Mesothelial cell of epicardium (in vitro differentiated cells): ENCODE measurements at places on chromosomes 7 and 10. TPM values are rescaled to one million over a fixed set of nuclear protein-coding genes. Genes with fewer than 3 reads are reported as not detected.

DNA sequence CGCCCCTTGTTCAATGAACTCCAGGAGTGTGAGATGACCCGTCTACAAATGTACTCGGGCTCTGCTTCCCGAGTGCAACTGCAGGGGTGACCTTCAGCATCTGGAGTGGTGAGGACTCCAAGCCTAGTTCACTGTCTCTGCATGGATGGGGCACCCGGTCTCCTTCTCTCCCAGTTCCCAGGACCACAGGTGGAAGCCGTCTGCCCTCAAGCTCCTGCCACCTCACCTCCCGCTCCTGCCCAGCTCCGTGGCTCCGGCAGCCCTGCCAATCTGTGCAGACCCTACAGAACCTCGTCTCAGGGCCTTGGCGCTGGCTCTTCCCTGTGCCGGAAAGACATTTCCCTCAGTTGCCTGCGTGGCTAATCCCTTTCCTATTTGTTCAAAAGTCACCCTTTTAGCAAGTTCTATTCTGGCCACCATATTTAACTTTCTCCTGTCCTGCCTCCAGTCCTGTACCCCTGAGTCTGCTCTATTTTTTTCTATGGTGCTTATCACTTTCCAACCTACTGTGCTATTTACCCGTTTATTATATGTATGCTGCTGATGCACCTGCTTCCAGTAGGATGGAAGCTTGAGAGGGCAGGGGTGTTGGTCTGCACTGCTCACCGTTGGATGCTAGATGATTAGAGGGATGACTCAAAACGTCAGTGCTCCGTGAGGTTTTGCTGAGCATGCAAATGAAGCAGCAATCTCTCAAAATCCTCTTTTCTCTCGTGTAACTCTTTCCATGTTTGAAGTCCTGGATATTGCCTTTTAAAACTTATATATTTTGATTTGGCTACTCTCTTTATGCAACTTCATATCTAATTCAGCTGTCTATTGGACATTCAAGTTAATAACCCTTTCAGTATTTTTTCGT, 641.4 kb downstream of the ACTR3B start:
- H3K27me3 ChIP-seq, result no peaks in the 10 kb centered on the region
- no peak for DNase-seq
- no peaks in the 10 kb centered on the region for H3K4me1 ChIP-seq
- no peak overlapping the region for H3K4me3 ChIP-seq

DNA sequence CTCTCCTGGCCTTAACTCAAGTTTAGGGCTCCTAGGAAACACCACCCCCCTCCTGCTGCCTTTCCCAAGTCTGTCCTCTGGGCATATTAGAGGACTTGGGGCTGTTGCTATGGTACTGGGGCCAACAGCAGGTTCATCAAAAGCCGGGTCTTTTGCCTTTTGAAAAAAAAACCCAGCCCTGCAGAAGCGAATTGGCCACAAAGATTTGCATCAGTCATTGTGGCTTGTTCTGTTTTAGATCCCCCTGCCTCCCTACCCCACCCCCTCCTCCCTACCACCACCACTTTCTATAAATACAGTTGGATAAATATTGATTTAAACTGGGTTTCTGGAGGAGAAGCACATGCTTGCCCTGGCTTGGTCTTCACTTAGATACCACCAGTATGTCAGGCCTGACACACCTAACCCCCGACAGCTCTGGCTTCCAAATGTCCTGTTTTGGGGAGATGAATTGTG, 7.0 kb downstream of the MXI1 start:
- no peaks in the 10 kb centered on the region for H3K27me3 ChIP-seq
- no peak overlapping the region for H3K4me3 ChIP-seq
- H3K36me3 ChIP-seq, result peaks cover 1% of the 10 kb centered on the region
- peaks cover 21% of the 10 kb centered on the region for H3K4me1 ChIP-seq
- H3K27ac ChIP-seq, result no peak overlapping the region
- no peak for DNase-seq

DNA sequence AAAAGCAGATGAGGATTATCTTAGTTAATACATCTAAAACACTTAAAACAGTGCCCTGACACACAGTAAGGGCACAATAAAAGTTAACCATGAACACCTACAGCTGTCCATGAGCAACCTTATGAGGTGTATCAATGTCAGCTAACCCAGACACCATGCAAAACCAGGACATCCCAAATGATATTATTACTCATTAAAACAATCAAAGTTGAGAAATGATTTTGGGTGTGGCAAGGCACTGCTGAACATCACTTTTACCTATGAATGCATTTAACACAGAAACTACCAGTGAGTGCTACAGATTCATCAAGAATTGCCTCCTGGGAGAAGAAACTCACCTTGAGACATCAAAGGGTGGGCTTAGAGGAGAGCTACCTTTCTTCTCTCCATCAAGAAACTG, 18.3 kb downstream of the IRF5 start:
- no peak for DNase-seq
- H3K27me3 ChIP-seq, result no peaks in the 10 kb centered on the region
- peaks cover 5% of the 10 kb centered on the region for H3K4me1 ChIP-seq

GRCh38 chr10:71262027-71262426, 49.7 kb downstream of the UNC5B start:
- H3K4me3 ChIP-seq, result no peak overlapping the region
- H3K27me3 ChIP-seq, result no peaks in the 10 kb centered on the region

- H3K27ac ChIP-seq, result no peak overlapping the region
- H3K36me3 ChIP-seq, result no peaks in the 10 kb centered on the region
- peaks cover 5% of the 10 kb centered on the region for H3K4me1 ChIP-seq
- H3K4me3 ChIP-seq, result no peak overlapping the region
- no peaks in the 10 kb centered on the region for H3K27me3 ChIP-seq
These were observed 235.1 kb upstream of the CELF2 start for GRCh38 chr10:10782603-10783002.

DNA sequence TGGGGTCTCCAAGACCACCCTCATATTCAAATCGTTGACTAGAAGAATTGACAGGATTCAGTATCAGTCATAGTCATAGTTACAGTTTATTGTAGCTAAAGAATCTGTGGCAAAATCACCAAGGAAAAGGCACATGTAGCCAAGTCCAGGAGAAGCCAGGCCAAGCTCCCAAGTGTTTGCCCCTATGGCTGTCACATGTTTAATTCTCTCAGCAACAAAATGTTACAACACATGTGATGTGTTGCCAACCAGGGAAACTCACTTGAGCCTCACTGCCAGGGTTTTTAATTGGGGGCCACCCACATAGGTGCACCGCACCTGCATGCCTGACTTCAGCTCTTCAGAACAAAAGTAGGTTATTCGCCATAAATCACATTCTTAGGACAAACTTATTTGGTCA, 1030.9 kb upstream of the CELF2 start:
- DNase-seq, result no peak
- H3K4me3 ChIP-seq, result no peak overlapping the region
- H3K36me3 ChIP-seq, result no peaks in the 10 kb centered on the region
- H3K27me3 ChIP-seq, result no peaks in the 10 kb centered on the region
- peaks cover 8% of the 10 kb centered on the region for H3K4me1 ChIP-seq

GRCh38 chr7:593324-594115, 73.9 kb upstream of the PDGFA start:
- DNase-seq, result no peak
- peaks cover 25% of the 10 kb centered on the region for H3K4me1 ChIP-seq
- no peaks in the 10 kb centered on the region for H3K27me3 ChIP-seq
- no peak overlapping the region for H3K4me3 ChIP-seq

DNA sequence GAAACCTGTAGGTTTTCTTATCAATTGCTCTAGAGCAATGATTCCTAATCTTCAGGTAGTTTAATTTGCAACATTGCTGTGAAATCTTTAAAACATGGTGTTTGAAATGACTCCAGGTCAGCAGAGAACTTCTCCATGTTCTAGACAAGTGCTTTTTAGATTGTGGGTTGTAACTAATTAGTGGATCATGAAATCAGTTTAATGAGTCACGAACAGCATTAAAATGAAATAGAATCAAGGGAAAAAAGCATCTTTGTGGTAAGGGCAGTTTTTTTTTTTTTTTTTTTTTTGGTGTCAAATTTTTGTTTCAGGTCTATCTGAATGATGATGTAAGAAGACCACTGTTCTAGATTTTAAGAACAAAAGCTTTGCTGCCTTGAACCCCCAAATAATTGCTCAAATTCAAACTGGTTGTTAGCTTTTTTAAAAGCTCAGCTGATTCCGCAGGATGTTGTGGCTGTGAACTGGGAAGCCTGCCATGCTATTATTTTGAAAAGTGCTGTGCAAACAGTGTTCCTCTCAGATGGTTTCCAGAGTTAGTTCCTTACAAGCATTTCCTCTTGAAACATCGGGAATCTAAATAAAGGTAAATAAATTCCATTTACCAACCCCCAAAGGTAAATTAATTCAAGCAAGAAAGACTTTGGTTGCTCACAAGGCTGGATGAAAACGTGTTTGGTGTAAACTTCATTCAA, 13.1 kb upstream of the PDK4 start:
- peak overlapping the region; percentile 93 for H3K27ac ChIP-seq
- H3K4me3 ChIP-seq, result no peak overlapping the region
- no peaks in the 10 kb centered on the region for H3K36me3 ChIP-seq
- no peaks in the 10 kb centered on the region for H3K27me3 ChIP-seq
- H3K4me1 ChIP-seq, result peaks cover 19% of the 10 kb centered on the region

DNA sequence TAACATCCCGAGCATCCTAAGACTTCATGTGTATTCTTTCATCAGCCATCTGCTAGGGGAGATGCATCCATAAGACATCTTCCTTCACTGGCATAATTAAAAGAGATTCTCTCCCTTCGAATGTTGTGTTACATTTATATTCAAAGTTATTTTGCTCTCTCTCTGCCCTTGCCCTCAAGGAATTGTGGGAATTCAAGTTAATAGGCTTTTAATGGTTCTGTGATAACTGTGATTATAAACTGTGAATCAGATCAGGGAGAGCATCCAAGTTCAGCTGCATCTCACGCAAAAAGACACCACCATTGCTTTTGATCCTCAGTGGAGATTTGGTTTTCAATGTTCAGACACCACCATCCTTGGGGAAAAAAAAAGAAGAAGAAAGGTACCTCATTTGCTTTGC, 9.2 kb upstream of the TEX36 start:
- no peak overlapping the region for H3K27ac ChIP-seq
- no peak overlapping the region for H3K4me3 ChIP-seq
- H3K27me3 ChIP-seq, result peaks cover 8% of the 10 kb centered on the region

DNA sequence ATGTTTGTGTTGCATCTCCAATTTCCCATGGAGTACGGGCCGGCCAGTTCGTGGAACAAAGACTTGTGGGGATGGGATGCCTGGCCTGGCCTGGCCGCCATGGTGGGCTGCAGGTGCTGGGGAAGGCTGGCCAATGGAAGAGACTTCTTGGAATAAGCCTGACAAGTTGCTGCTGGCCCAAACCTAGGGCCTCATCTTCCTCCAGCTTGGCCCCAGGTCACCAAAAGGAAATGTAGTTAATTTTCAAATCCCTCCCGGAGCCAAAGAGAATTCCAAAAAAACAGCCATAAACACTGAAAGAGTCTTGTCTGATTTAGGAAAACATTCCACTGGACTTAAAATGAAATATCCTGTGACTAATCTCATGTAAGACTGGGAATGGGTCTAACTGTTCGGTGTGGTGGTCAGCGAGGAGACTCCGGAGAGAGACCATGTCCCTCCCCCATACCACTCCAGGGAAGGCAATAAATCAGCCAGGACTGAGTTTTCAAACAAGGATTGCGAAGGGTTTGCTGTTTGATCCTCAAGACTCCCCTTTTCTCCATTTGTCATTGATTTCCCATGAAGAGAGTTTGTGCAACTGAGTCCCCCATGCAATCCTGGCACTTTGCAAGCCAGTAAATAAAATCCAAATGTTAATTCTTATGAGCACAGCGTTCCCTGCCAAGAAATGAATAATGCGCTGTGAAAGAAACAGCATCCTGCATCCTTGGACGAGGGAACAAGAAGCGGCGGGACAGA, 128.7 kb upstream of the HABP2 start:
- no peak overlapping the region for H3K27ac ChIP-seq
- H3K27me3 ChIP-seq, result peaks cover 30% of the 10 kb centered on the region
- H3K36me3 ChIP-seq, result no peaks in the 10 kb centered on the region
- no peak for DNase-seq

DNA sequence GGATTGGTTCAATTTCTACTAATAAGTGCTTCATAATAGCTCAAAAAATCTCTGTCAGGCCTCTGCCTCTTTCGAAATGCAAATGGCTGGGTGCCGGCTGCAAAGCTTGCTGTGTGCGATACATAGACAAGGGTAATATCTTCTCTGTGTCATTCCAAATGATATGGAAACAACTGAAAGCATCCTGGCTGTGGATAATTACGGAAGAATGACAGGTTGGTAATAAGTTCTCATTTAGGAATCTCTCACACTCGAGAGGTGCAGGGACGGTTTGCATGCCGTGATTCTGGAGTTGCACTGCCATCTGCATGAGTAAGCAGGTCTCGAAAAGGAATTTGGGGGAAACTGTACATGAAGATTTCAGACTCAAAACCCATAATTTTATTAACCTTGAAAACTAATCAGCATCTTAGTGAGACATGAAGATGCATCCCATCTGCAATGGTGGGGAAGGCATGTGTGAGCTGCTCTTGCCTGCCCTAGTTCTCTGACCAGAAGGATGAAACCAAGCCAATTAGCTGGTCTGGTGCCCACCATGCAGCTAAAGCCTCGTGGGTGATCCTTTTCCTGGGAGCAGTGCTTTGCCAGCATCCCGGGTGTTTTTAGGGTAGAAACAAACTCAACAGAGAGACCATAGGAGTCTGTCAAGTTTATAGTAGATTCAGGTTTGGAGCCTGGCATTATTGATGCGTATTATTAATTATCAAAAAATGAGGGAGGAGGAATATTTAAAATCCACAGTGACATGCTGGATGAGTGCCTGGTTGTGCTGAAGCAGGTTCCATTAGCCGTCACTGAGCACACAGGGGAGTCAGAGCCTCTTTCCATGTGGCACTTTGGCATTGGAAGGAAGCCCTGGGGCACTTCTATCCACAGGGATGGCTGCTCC, 503.6 kb upstream of the MGMT start:
- H3K27ac ChIP-seq, result no peak overlapping the region
- no peaks in the 10 kb centered on the region for H3K4me1 ChIP-seq
- H3K27me3 ChIP-seq, result peaks cover 25% of the 10 kb centered on the region
- DNase-seq, result no peak

GRCh38 chr10:92688927-92689662, 660 bp upstream of the HHEX start:
- peak; percentile 45 for DNase-seq
- H3K4me3 ChIP-seq, result peak overlapping the region; percentile 58
- no peak overlapping the region for H3K27ac ChIP-seq

Gene SPOCK2
- 26.7 to 32.4 TPM (median 28.5 TPM) in 3 replicates for total RNA-seq

Gene ARMC3
- 0.57 to 1.3 TPM (median 0.83 TPM) in 3 replicates for total RNA-seq

Gene LRRN3
- total RNA-seq, result 8.7 to 10.1 TPM (median 9.4 TPM) in 3 replicates

Gene RBP4
- 0.54 to 0.91 TPM (median 0.66 TPM) in 3 replicates for total RNA-seq

Gene EPDR1
- 5.8 to 6.2 TPM (median 6.0 TPM) in 3 replicates for total RNA-seq
